Mesothelial cell of epicardium (in vitro differentiated cells): ENCODE measurements at places on chromosomes 7 and 10. TPM values are rescaled to one million over a fixed set of nuclear protein-coding genes. Genes with fewer than 3 reads are reported as not detected.

GRCh38 chr10:71239946-71240795 is 27.8 kb downstream of the UNC5B start:
- no peak for DNase-seq

GRCh38 chr10:128540781-128541761 is 414.8 kb upstream of the MKI67 start:
- DNase-seq: peak; percentile 54

DNA sequence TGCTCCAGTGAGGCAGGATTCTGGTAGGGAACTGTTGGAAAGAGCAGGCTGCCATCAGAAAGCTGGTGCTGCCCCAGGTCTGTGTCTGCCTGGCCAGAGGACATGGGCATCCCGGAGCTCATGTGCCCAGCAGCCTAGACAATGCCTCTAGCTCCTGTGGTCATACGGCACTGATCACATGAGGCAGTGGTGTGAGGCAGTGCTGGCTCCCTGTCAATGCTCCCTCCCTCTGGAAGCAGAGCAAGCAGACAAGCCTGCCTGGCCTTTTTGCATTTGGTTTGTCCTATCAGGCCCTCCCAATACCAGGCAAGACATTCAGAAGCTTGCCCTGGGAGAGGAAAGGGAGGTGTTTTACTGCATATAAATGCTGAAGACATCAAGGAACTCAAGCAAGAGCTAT is 19.5 kb upstream of the MMP21 start:
- no peak for DNase-seq

- no peak for DNase-seq
Observed at GRCh38 chr7:44059219-44060090, 5.9 kb downstream of the PGAM2 start.

GRCh38 chr10:57657164-57657765 is 610.4 kb downstream of the IPMK start:
- DNase-seq: peak; percentile 61

DNA sequence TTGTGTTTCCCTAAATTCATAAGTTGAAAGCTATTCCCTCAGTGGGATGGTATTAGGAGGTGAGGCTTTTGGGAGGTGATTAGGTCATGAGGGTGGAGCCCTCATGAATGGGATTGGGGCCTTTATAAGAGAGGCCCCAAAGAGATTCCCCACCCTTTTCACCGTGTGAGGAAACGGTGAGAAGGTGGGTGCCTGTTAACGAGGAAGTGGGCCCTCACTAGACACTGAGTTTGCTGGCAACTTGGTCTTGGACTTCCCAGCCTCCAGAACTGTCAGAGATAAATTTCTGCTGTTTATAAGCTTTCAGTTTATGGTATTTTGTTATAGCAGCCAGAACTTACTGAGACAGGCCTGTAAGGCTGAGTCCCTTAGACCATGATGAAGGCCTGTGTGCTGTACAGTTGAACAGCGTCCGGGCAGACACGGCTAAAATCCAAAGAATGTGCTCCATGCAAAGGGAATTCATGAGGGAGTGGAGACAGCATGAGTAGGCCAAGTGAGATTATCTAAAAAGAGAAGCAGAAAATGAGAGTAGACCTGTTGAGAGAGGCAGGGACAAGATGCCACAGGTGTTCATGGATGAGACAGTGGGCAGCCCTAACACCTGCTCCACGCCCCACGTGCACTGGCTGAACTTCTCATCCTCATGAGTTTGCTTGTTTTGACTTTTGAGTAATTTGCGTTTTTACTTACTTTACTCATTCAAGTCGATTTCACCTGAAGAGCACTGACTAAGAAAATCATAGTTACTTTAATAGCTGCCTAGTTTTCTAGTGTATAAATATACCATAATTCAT is 66.9 kb upstream of the SFMBT2 start:
- DNase-seq: no peak

- DNase-seq: no peak
Observed at GRCh38 chr7:76296743-76297740, 5.4 kb upstream of the HSPB1 start.

DNA sequence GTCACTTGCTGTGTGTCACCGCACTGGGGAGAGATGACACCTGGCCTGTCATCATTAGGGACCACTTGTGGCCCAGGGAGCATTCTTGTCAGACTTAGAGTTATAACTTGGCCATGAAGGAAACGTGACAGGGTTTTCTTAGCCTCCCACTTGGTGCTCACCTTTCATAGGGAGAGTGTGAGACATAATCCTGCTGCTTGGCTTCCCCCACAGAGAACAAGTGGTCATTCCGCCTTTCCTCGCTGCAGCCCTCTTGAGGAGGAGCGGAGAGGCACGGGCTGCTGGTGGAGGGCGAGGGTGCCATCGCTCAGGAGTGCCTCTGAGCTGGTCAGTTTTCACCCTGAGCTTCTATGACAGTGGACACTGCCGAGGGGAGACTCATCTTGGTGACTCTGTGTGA is 125.0 kb upstream of the GJD4 start:
- DNase-seq: no peak

GRCh38 chr10:19195698-19196097 is 147.1 kb downstream of the MALRD1 start:
- no peak for DNase-seq

DNA sequence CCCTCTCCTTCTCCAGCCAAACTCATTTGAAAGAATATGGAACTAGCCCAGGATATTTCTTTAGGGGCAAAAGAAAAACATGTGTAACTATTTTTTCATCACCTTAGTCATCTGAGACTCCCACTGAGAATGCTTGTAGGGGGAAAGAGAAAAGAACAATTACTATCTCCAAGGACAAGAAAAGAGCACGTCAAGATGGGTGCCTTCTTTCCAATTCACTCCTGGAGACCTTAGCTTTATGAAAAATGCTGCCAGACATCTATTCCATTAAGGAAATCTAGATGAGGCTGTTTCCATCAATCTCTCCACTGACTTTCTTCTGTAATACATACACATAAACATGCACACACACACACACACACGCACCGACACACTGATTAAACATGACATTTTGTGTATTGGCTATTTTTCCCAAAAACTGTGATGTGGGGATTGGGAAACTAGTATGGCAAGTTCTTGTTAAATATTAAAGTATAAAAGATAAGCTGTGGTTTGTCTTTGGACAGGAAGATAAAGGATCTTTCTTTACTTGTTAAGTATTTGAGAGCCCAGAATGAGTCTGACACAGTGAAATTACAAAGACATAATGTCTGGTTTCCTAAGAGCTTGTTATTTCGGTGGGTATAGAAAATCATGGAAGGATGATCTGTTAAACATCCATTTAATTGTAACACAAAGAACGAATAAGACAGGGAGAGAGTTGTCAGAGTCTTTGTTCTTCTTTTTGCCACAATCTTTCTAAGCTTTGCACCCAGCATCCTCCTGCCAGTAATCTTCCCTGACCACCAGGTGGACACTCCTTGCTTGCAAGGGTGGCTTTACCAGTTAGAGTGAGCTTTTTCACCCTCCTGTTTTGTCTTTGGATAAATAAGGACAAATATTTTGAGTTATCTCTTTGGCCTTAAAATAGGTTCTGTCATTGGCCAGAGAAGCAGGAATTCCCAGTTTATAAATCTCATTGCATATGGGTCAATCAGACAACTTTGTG is 177.3 kb upstream of the TMEM72 start:
- no peak for DNase-seq

- DNase-seq: no peak
Observed at GRCh38 chr10:121658611-121659010, 60.4 kb upstream of the FGFR2 start.

GRCh38 chr10:33869028-33869427 is 534.6 kb upstream of the NRP1 start:
- DNase-seq: no peak

- DNase-seq: no peak
Observed at GRCh38 chr7:106566196-106566595, 94.8 kb downstream of the CCDC71L start.

DNA sequence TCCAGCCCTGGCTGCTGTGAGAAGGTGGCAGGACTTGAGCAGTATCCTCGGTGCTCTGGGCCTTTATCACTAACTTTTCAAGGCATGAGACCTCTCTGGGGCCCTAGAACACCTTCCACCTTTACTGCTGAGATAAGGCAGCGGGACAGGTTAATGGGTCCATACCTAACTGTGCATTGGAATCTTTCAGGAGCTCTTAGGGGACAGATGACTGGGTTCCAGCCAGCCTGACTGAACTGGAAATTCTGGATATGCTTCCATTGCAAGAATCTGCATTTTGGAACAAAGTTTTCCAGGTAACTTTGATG is 73.0 kb downstream of the ATXN7L1 start:
- DNase-seq: no peak

GRCh38 chr7:20159226-20159747 is 57.9 kb downstream of the MACC1 start:
- DNase-seq: no peak

GRCh38 chr10:11275651-11276050 is 258.0 kb downstream of the CELF2 start:
- no peak for DNase-seq

- no peak for DNase-seq
Observed at GRCh38 chr10:109126016-109126415, 797.3 kb downstream of the XPNPEP1 start.

GRCh38 chr10:7855205-7855604 is 36.9 kb downstream of the TAF3 start:
- no peak for DNase-seq

- peak; percentile 25 for DNase-seq
Observed at GRCh38 chr7:37920849-37921805, 687 bp downstream of the EPDR1 start.

GRCh38 chr7:78143661-78144060 is 345.1 kb downstream of the PHTF2 start:
- no peak for DNase-seq

- DNase-seq: no peak
Observed at GRCh38 chr10:43134126-43134905, 3.9 kb upstream of the CSGALNACT2 start.

DNA sequence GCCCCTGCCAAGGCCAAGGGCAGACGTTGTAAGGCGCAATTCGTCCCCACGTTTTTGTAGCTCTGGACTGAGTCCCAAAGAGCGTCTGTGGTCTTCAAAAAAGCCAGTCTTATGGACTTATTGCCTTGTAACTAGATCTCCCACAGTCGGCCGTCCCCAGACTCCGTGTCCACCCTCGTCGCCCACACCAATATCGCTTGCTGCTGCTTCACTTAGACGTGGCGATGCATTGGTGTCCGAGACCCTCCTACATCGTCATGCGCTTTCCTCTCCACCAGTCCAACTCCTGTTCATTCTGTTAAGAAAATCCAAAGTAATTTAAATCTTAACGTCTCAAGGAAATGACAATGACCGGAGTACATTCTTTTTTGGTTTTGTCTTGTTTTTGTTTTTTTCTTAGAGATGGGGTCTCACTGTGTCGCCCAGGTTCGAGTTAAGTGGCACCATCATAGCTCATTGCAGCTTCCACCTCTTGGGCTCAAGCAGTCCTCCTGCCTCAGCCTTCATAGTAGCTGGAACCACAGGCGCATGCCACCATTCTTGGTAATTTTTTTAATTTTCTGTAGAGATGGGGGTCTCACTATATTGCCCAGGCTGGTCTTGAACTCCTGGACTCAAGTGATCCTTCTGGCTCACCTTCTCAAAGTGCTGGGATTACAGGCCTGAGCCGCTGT is 851 bp downstream of the KIFBP start:
- DNase-seq: no peak

DNA sequence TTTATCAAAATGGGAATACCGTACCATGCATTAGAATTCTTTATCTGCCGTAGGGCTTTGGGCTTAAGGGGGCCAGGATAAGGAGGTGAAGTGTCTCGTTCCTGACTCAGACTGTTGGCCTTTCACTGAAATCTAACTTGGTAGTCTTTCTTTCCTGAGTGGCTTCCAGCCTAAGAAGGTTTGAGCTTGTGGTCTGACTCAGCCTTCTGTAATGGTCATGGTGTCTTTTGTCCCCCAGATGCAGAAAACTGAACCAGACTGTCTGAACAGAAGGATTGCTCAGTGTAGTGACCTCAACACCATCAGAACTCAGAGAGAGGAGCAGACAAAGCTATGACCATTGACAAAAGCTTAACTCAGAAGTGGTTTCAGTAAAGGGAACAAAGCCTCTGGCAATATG is 39.5 kb downstream of the WNT2 start:
- no peak for DNase-seq

DNA sequence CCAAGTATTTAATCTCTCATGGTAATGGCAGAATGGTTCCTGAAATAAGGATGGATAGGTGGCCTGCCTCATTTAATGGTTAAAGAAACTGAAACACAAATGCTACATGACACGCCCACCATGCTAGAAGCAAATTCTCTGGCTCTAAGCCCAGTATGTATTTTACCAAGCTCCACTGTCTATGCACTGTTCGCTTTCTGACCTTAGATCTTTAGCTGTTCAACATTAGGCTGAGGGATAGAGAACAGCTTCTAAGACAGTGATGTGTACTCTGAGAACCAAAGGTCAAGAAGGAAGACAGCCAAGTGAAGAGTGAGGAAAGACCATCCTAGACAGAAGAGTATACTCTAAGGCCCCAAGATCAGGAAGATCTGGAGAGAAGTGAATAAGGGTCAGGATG is 26.6 kb downstream of the FAM3C start:
- DNase-seq: no peak

- no peak for DNase-seq
Observed at GRCh38 chr10:119543814-119544642, 1.5 kb upstream of the RGS10 start.

GRCh38 chr7:24956021-24956420 is 24.0 kb downstream of the OSBPL3 start:
- DNase-seq: no peak

GRCh38 chr10:93398528-93398927 is 83.6 kb downstream of the MYOF start:
- DNase-seq: no peak

DNA sequence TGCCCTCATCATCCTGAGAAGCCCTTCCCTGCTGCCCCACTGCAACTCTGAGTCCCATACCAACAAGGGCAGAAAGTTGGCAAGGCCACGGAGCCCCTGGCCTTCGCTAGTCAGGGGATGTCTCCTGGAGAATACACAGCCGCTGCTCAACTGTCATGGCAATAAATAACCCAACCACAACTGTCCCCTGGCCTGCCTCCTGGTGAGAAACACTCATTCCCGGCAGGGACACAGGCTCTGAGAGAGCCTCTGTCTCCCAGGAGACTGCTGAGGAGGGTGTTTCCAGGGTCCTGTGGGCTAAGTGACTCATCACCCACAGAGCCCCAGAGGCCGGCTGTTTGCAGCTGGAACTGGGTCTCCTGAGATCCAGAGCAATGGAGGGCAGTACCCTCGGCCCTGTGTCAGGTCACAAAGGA is 354.1 kb downstream of the TNS3 start:
- no peak for DNase-seq

The GNAT3 gene
- total RNA-seq: not detected in 3 replicates

The RHBDD2 gene
- total RNA-seq: 52.5 to 54.7 TPM (median 53.7 TPM) in 3 replicates

The MUC12 gene
- total RNA-seq: 0.73 to 1.4 TPM (median 1.1 TPM) in 3 replicates

The IQUB gene
- 0.72 to 0.97 TPM (median 0.93 TPM) in 3 replicates for total RNA-seq

The COL28A1 gene
- total RNA-seq: 1.6 to 1.8 TPM (median 1.7 TPM) in 3 replicates

The AQP1 gene
- 10.7 to 11.1 TPM (median 10.9 TPM) in 3 replicates for total RNA-seq

The RBM20 gene
- total RNA-seq: 20.5 to 23.3 TPM (median 20.7 TPM) in 3 replicates

The SPDYE8 gene
- 0.11 TPM in 1 of 3 replicates, not detected in the others for total RNA-seq

The GPC2 gene
- 49.8 to 50.6 TPM (median 50.0 TPM) in 3 replicates for total RNA-seq

The POLR1F gene
- total RNA-seq: 13.9 to 17.6 TPM (median 16.3 TPM) in 3 replicates

The CTTNBP2 gene
- total RNA-seq: 10.8 to 12.1 TPM (median 11.7 TPM) in 3 replicates

The LIPK gene
- total RNA-seq: not detected in 3 replicates

The ZP3 gene
- 0.41 to 0.89 TPM in 2 of 3 replicates, not detected in the other for total RNA-seq

The RNF133 gene
- total RNA-seq: 0.16 to 0.25 TPM in 2 of 3 replicates, not detected in the other

The VPS41 gene
- 100.0 to 111 TPM (median 104 TPM) in 3 replicates for total RNA-seq

The TAS2R41 gene
- total RNA-seq: not detected in 3 replicates

The PAPOLB gene
- 0.11 to 0.22 TPM (median 0.20 TPM) in 3 replicates for total RNA-seq

The CYP26A1 gene
- total RNA-seq: 70.6 to 76.5 TPM (median 76.0 TPM) in 3 replicates

The HMX2 gene
- not detected in 3 replicates for total RNA-seq

The CNPY1 gene
- total RNA-seq: not detected in 3 replicates
